ENCODE measurements at places on chromosomes 4 and X.

- no peak for DNase-seq
These were observed 135.8 kb upstream of the DGKK start for GRCh38 chrX:50606300-50606950.

GRCh38 chr4:35963974-35964515 lies 280.3 kb downstream of the ARAP2 start:
- no peak for DNase-seq

- no peak for DNase-seq
These were observed 190.6 kb upstream of the LNX1 start for GRCh38 chr4:53781629-53782457.

DNA sequence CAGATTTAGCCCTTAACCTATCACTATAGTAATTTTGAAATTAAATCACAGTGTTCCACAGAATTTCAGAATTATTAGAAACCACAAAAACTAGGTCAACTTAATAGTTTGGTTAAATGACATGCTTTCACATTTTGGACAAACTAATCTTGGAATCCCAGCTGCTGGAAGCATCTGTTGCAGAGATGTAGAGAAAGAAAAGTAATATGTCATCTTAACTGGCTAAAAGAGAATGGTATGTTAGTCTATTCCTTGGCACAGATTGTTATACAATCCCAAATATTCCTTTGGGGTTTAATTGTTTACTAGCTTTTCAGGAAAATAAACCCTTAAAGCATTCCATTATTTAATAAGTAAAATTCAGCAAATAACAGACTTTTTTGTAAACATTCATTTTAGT lies 519.9 kb downstream of the IL15 start:
- DNase-seq = no peak

GRCh38 chrX:24487571-24487970 lies 22.5 kb downstream of the PDK3 start:
- DNase-seq = no peak

DNA sequence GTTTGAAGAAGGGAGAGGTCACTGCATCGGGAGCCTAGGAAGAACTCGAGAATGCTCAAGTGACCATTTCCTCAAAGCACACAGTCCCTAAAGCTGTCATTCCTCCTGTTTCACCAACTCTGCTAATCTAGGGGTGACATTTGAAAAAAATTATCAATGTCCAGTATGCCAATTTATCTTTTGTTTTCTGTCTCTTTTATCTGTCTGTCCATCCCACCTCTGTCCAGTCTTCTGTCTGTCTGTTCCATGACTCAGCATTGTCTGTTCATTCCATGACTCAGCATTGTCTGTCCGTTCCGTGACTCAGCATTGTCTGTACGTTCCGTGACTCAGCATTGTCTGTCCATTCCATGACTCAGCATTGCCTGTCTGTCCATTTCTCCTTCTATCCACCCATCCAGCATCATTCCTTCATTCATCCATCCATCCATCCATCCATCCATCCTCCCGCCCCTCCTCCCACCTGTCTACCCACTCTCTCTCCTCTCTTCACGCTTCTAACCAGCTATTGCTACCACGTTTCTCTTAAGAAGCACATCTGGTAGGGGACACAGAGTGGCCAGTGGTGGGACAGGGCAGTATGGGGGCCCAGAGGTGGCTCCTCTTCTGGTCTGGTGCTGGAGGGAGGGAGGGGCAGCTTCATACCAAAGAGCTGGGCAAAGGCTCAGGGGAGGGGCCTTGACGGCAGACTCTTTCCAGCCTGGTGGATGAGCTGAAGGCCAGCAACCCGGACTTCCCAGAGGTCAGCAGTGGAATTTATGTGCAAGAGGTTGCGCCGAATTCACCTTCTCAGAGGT lies 34.1 kb downstream of the HTRA3 start:
- DNase-seq = no peak

DNA sequence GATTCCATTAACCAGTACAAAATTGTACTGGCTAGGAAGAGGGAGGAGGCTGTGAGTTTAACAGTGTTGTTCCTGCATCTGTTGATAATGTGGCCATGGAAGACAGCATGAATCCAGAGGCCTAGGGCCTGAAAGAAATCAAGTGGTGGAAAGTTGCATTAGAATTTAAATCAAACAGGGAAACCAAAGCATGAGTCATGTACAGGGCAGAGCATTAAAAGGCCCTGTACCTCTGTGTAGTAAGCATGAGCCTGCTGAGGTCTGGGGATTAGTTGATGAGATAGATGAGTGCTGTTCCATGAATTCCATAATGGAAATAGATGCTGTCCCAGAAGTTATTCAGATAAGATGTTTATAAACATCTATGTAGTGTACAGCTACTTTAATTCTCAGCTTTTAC lies 58.3 kb downstream of the MID1IP1 start:
- no peak for DNase-seq
